ENCODE measurements at places on chromosomes 7 and 10.

GRCh38 chr10:19676063-19676462, 140.2 kb upstream of the PLXDC2 start:
- no peak for DNase-seq

DNA sequence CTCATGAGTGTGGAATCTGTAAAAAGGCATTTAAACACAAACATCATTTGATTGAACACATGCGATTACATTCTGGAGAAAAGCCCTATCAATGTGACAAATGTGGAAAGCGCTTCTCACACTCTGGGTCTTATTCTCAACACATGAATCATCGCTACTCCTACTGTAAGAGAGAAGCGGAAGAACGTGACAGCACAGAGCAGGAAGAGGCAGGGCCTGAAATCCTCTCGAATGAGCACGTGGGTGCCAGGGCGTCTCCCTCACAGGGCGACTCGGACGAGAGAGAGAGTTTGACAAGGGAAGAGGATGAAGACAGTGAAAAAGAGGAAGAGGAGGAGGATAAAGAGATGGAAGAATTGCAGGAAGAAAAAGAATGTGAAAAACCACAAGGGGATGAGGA, 207.7 kb downstream of the ZEB1 start:
- DNase-seq: no peak

- DNase-seq: no peak
These were observed 143.7 kb upstream of the NRP1 start for GRCh38 chr10:33478089-33478674.

GRCh38 chr10:124416733-124417132, 2.0 kb downstream of the OAT start:
- DNase-seq: no peak

DNA sequence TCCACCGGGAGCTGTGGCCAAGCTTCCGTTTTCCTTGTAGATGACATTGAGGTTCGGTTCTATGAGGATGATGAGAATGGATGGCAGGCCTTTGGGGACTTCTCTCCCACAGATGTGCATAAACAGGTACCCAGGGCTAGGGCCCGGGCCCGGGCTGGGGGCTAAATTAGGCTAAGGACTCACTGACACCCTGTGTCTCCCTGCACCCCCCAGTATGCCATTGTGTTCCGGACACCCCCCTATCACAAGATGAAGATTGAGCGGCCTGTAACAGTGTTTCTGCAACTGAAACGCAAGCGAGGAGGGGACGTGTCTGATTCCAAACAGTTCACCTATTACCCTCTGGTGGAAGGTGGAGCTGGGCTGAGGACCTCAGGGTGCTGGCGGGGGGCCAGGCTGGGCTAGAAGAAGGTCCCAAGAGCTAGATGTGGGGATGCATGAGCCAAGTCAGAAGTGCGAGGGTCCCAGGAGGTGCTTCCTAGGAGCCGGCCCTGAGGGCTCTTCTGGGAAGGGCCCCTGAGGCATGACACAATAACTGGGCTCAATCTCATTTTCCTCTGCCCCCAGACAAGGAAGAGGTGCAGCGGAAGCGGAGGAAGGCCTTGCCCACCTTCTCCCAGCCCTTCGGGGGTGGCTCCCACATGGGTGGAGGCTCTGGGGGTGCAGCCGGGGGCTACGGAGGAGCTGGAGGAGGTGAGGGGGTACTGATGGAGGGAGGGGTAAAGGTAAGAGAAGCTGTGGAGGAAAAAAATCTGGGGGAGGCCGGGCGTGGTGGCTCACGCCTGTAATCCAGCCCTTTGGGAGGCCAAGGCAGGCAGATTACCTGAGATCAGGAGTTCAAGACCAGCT, 2.9 kb downstream of the NFKB2 start:
- no peak for DNase-seq

- DNase-seq: no peak
These were observed 18.6 kb downstream of the INA start for GRCh38 chr10:103295374-103296015.

GRCh38 chr7:134999136-134999535, 12.8 kb downstream of the AGBL3 start:
- no peak for DNase-seq

GRCh38 chr7:32890793-32891042, 842 bp downstream of the KBTBD2 start:
- DNase-seq: no peak

GRCh38 chr10:48693206-48693605, 8.5 kb downstream of the WDFY4 start:
- DNase-seq: no peak

Measured in stimulated activated CD8-positive, alpha-beta memory T cell treated with anti-CD3 and anti-CD28 coated beads, Interleukin-7, amount 100 ng/mL, for 1 hour (primary cell).